ENCODE measurements at places on chromosomes 5 and 9.

GRCh38 chr5:38697013-38697412, 140.6 kb upstream of the LIFR start:
- DNase-seq = no peak

DNA sequence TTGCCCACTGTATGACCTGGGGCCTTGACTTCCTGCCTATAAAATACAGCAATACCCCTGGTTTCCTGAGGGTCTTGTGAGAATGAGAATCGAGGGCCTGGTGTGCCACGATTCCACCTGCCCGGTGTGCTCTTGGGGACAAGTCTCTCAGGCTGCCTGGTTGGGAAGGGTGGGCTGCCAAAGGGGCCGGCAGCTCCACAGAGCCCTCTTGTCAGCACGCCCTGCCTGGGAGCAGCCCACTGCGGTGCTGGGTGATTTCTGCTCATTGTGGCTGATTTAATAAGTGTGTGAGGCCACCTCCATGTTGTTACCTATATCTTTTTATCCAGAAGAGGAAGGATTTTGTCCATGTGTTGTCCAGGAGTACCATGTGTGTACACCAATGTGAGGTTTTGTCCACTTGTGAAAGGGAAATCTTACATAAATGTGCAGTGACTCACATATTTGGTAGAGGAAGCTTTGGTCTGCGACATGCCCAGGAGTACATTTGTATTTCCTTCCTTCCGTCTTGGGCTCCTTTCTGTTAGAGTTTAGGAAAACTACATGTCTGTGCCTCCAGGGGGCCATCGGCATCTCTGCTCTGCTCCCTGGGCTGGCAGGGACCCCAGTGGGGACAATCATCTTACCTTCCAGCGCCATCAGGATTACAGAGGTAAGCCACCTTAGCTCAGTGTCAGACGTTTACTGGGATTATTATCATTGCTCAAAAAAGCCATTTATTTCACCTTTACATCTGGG, 108.6 kb downstream of the PHF2 start:
- DNase-seq = no peak

DNA sequence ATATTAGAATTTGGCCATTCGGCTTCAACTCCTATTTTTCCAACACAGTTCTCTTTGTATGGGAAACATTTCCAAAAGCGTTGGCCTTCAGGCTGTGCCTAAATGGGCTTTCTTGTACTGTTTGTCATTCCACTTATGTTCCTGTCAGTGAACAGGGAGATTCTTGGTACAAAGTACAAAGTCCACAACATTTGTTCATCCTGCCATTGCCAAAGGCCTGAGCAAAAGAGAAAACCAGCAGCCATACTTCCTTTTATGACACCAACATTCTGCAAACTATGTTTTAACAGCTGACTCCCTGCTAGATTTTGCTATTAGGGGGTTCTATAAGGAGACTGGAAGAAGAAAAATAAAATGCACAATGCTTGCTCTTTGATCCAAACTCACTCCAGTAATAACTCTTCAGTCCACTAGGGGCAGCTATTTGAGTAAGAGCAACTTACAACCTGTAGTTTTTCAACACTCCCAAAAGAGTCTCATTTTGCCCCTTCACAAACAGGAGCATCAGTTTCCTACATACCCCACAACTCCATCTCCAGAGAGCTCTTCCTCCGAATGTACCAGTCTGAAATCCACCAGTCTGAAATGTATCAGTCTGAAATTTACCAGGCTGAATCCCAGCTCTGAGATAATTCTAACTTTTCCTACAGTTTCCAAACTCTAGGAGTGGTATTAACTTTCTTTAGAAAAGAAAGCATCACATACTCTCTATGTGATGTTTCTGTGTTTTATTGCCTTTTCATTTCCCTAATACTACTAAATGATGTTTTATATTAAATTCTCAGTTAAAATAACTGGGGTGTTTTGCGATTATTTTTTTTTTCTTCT, 693.8 kb downstream of the DNAH5 start:
- DNase-seq = no peak

- no peak for DNase-seq
Observed at GRCh38 chr9:119998614-119999013, 581.4 kb downstream of the CDK5RAP2 start.

GRCh38 chr5:41416336-41416735, 94.1 kb downstream of the PLCXD3 start:
- DNase-seq = no peak

DNA sequence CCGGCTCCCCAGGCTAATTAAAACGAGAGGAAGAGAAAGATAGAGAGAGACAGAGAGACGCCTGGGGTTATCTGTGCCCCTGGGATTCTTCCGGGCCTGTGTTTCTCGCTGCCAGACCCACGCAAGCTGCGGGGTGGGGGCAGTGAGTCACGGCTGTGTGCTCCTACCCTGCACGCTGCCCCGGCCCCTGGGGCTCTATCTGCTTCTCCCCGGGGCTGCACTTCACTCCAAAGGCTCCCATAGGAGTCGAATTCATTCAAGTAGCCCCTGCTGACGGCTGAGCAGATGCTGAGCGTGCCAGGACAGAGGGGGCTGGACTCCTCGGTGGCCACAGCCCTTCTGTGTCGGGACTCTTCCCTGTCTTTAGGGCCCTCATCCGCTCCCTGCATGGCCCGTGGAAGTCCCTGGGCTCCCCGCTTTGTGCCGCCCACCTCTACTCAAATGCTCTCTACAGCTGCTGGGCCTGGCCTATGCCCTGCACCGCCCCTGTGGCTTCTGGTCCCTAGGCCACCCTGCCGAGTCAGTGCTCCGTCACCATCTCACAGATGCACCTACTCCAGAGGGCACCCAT, 22.8 kb downstream of the SARDH start:
- no peak for DNase-seq

- DNase-seq = no peak
Observed at GRCh38 chr5:53239301-53239990, 129.9 kb upstream of the MOCS2 start.

DNA sequence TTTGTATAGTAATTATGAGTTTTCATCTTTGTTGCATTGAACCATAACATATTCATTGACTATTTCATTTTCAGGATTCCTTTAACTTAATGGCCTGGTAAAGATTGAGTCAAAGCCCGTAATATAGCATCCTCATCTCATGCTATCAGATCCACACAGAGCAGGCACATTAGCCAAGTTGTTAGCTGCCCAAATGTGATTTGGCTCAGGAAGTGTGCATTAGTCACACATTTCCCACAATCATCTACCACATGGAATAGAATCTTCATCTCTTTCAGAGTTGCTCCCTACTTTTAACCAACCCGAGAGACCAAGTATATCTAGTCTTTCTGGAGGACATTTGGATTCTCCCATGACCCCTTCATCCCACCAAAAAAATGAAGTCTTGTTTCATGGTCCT, 481.0 kb upstream of the PTGER4 start:
- no peak for DNase-seq

GRCh38 chr9:101705135-101705661, 33.2 kb downstream of the GRIN3A start:
- DNase-seq = no peak

DNA sequence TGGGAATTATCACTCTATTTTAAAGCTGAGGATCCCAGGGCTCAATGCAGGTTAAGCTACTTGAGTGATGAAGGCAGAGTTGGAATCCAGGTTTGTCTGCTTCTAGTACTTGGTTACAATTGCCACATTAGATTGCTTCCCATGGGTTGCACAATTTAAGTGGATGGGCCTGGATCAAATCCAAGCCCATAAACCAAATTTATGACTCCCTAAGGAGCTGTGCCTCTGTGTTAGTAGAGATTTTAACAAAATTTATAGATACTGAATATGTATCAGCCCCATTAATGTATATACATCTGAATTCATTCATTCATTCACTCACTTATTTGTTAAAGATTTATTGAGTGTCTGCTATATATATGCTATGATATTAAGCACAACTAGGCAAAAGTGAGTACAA, 332.3 kb upstream of the KLF9 start:
- peak; percentile 30 for DNase-seq

DNA sequence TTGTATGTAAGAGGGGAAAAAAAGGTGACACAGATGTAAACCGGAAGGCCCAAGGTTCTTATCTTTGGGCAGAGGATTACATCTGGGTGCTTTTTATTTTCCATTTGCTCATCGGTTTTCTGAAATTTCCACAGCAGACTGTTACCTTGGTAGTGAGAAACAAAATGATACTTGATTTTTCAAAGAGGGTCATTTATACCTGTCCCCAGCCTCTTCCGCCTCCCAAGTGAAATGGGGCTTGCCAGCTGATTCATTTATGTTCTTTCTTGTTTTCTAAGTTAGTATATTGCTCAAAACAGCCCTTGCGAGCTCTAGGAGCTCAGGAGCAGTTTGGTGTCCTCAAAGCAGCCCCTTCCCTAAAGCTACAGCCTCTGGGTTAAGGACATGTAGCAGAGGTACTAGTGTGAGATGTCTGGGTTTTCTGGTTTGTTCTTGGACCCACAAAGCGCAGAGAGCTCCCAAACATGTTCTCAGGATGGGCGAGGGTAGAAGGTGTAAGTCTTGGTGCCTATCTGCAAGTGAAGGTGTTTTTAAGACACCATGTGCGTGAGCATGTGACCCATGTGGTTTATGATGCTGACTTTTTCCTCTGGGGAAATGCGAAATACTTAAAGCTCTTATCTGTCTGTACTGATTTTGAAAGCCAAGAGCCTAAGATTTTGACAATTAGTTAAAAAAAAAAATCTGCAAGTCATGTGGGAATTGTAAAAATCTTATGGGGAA, 38.3 kb downstream of the DAPK1 start:
- DNase-seq = no peak

DNA sequence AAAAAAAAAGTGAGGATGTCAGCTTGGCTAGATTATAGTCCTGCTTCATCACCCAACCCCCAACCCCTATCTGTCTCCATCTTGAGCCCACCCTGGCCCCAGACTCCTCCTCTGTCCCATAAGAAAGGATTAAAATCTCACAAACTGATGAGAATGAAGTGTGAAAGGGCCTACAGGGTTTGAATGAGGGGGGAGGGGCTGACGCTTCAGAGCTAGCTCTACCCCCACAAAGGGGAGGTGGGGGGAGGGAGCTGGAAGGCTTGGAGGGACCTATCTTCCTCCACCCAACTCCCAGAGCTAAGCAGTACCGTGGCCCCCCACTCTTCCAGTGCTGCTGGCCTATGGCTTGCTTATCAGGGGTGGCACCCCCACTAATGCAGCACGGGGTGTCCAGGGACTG, 43.7 kb upstream of the HAND1 start:
- DNase-seq = no peak

DNA sequence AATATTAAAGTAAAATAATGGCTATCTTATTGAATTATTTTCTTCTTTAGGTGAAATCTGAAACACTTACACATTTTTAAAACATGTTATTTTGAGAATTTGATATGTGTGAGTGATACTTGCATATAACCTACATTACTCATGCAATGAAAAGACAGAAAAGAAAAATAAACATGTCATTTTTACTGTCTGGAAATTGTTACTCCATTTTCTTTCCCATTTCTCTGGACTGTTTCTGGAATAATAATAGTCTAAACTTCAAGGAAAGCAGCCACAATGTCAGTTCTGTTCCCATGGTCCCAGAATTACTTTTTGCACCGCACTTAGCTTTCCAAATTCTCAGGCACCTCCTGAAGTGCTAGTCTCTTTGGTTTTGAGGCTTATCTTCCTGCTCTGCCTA, 145.5 kb downstream of the PRR16 start:
- DNase-seq = no peak

DNA sequence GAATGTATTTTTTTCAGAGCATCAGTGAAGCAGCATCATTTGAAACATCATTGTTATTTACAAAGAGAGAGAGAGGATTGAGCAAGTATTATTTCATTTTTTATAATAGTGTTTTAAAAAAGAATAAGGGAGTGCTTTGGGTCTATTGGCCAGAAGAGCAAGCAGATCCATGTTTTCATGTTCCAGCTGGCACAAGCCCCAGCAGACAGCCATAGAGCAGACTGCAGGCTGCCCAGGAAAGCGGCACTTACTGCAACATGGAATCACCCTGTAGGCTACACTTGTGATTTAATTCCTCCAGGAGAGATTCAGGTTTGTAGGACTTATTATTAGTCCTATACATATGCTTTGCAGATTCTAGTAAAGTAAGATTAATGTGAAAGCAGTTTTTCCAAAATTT, 407.0 kb upstream of the GRAMD2B start:
- DNase-seq = no peak

DNA sequence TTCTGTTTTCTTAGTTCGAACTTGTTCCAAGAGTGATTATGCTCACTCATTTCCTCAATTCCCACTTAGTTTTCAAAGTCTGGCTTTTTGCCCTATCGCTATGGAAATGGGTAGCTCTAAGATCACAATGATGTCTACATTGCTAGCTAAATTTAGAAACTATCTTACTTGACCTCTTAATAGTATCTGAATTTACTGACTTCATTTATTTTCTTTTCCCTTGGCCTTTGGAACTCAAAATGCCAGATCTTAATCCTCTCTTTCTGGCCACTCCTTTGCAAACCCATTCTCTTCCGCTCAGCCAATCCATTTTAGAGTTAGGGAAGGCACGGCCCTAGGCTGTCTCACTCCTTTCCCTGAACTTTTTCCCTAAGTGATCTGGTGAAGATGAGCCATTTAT, 137.0 kb downstream of the FER start:
- DNase-seq = no peak

DNA sequence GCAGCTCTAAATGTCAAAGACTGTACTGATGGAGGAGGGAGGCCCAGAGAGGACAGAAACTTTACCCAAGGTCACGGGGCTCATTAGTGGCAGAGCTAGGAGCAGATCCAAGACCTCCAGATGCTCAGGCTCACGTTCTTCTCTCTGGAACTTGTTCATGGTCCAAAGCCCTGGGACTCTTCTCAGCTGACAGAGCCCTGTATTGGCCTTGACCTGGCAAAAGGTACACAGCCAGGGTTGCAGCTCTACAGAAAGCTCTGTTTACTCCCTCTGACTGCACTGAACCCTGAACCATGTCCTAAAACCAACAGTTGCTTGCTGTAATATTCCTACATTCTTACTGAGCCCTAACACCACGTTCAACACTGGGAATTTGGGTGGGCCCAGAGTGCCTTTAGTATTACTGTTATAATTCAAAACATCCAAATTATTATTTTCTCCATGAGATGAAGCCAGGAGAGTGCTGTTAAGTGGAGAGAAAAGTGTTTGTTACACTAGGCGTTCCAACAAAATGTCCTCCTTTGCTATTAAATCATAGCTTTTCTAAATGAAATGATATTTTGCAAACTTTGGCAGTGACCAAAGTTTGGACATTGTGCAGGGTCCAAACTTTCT, 602.4 kb upstream of the CLINT1 start:
- DNase-seq = no peak

- no peak for DNase-seq
Observed at GRCh38 chr5:58211441-58211840, 248.4 kb downstream of the PLK2 start.

- no peak for DNase-seq
Observed at GRCh38 chr5:59342181-59342580, 551.3 kb downstream of the PDE4D start.

- no peak for DNase-seq
Observed at GRCh38 chr9:138122676-138123075, 245.1 kb downstream of the CACNA1B start.

DNA sequence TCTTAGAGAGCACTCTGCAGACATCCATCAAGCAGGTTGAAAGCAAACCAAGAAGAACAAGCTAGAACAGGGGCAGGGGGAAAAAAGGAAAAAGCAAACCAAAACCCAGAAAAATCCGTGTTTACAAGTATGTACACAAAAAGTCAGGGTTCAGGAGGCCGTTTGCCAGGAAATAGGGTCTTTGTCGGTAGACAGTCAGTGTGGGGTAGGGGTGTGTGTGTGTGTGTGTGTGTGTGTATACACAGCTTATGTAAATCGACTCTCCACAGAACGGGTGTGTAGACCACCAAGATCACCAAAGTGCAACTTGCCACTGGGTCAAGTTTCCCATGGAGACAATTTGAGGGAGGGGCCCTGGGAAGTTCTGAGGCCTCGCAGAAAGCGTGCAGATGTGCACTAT, 13.1 kb downstream of the SPRY4 start:
- DNase-seq = no peak

- no peak for DNase-seq
Observed at GRCh38 chr5:11048760-11049159, 287.7 kb upstream of the DAP start.
